ENCODE measurements at places on chromosomes 2 and 18. TPM values are rescaled to one million over a fixed set of nuclear protein-coding genes. Genes with fewer than 3 reads are reported as not detected.

The HRH4 gene
- total RNA-seq, result not detected

The GCG gene
- total RNA-seq, result not detected

The M1AP gene
- total RNA-seq, result not detected

The RAD51AP2 gene
- total RNA-seq, result not detected

The PARD6G gene
- 6.1 TPM for total RNA-seq

The GNLY gene
- total RNA-seq, result not detected

The WNT10A gene
- not detected for total RNA-seq

The STPG4 gene
- total RNA-seq, result not detected

The ADRA2B gene
- total RNA-seq, result not detected

DNA sequence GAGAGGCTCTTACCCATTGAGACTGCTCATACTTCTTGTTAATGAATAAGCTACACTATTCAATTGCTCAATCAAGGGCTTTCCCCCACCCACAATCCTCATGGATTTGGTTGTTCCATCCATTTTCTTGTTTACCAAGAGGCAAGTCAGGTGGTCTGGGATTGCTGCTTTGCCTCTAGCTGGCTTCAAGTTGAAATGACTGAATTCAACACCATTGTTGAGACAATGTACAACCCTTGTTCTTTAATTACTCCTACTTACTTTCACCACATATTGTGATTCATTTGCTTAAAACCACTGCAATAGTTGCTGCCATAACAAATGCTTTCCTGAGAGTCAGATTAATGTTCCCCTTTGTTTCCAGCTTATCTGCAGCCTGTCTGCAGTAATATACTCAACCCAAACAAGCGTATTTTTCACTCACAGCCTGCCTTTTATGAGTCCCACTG, 532.2 kb downstream of the RIT2 start:
- no peak for DNase-seq

- peak; percentile 80 for DNase-seq
Measured at GRCh38 chr2:241161646-241162281, 11.5 kb downstream of the PPP1R7 start.

GRCh38 chr2:205169012-205169411, 513.3 kb upstream of the NRP2 start:
- DNase-seq, result no peak

DNA sequence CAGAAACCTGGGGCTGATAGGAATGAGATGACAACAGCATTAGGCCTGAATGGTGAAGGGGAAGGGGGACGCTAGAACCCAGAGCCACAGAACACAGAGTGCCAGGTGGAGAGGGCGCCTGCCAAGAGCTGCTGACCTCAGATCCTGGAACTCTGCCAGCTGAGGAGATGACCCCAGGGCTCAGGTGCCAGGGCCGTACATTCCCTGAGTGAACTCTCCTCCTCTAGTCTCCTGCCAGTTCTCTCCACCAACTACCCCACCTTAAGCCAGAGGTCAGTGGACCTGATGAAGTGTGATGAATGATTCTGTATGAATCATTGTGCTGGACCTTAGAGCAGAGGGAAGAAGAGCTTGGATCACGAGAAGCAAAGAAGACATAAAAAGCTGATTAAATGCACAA, 1582.2 kb upstream of the ACVR2A start:
- DNase-seq, result no peak

GRCh38 chr2:40535972-40536371, 84.1 kb upstream of the SLC8A1 start:
- no peak for DNase-seq

DNA sequence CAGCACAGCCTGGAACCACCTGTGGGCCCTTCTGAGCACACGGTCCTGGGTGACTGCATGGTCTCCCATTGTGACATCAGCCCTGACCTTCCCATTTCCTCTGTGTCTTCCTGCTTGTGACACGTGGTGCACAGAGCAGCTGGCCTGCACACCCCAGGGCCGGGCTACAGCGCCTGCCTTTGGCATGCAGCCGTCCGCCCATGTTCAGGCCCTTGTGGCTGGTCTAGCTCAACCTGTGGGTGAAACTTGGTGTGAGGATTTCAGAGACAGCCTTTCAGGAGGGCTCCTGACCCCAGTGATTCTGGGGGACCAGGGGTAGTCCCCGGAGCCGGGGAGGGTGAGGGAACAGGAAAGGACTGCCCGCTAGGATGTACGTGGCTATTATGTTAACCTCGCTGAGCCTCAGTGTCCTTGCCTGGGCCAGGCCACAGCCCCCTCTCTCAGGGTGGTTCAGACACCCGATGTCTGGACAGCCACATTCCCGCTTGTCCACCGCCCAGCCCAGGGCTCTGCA, 284.8 kb upstream of the HS6ST1 start:
- DNase-seq, result no peak

GRCh38 chr18:65288908-65289307, 461.9 kb upstream of the CDH7 start:
- no peak for DNase-seq

GRCh38 chr2:148896136-148896535, 21.1 kb downstream of the KIF5C start:
- no peak for DNase-seq

DNA sequence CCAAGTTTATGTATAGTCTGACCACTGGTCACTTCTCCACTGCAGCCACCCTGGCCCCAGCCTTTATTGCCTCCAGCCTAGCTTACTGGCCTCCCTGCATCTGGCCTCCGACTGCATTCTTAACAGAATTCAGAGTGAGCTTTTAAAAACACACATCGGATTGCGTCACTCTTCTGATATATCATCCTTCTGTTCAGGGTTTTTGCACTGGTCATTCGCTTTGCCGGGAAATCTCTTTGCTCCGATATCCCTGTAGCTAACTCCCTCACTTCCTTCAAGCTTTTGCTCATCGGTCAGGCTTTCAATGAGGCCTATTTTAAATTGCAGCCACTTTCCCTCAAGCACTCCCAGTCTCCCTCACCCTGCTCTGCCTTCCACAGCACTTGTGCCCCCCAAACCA, 101.6 kb upstream of the DLX2 start:
- no peak for DNase-seq

DNA sequence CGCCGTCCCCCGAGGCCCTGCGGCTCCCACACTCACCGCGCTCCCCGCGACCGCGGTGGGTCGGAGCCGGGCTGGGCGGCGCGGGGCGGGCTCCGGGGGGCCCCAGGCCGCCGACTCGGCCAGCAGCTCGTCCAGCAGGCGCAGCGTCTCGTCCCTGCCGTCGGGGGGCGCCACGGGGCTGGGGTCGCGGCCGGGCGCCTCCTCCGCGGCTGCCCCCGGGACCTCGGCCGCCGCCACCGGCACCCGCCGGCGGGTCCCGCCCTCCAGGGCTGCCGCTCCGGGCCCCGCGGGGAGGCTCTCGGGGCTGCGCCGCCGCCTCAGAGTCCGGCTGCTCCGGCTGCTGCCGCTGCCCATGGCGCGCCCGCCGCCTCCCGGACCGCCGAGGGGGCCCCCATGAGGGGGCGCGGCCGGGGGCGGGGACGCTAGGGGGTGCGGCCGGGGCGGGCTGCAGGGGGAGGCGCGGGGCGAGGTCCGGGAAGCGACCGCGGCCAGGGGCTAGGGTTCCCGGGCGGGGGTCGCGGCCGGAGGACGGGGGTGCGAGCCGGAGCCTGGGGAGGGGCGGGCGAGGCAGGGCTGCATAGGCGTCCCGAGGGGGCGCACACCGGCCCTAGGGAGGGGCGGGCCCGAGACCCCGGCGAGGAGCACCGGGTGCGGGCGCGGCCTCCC, at the start of gene CYS1:
TSS of gene CYS1 (minus strand) at position 542 of the 666 bp plus-strand sequence. CDS start at position 354, 188 bp downstream.
- DNase-seq, result peak; percentile 55

DNA sequence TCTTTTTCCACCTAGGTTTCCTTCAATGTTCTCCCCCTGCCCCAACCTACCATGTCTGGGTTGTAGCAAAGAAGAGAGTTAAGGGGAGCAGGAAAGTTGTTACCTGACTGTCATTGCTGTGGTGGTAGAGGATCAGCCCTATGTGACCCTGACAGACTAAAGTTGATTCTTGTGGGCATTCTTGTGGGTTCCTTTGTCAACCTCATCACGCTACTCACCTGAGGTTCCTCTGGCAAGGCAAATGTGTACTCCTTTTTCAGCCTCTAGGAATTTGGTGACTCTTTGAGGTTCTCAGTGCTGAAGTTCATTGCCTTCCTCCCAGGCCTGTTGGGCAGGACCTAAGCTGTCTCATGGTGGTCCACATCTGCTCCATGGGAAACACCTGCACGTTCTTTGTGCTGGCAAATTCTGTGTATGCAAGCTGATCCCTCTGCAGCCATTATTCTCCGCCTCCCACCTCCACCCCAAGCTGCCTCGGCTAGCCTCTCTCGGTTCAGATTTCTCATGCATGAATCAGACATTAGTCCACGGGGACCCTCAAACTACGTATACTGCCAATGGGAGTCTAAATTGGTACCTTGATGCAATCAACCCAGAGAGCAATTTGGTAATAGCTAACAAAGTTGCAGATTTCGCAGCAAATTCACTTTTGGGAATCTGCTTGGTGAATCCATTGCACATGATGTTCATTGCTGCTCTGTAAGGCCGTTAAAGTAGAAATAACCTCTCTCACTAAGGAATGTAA, 1.5 kb upstream of the GMCL1 start:
- no peak for DNase-seq

DNA sequence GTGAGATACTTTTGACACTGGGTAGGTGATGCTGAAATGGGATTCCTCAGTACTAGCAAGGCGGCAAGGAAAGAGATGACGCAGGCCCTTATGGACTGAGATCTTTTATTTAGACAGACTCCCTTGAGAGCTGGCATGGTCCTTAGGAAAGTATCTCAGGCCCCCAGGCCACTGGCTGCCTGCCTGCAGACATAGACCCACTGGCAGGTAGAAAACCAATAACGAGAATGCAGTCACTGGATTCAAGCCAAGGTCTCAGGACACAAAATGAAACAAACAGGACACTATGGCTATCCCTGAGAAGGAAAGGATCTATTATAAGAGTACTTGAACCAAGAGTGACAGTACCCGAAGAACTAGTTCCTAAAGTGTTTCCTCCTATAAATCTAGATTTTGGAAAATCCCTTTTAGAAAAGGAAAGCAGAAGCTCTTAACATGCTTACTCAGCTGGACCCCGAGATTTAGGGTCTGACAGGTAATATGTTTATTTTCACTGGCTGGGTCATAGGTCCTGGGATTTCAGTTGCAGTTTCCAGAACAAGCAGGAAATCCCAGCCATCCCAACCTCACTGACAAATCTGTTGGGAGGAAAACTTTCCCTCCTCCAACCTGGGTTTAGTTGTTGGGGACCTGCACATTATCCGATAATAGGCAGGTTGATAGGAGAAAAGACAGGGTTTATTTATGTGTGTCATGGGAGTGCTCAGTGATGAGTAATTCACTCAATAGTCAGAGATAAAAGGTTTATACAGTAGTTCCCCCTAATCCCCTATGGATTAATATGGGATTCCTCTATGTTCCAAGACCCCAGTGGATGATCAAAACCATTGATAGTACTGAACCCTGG, 44.5 kb downstream of the COMMD1 start:
- DNase-seq, result no peak

DNA sequence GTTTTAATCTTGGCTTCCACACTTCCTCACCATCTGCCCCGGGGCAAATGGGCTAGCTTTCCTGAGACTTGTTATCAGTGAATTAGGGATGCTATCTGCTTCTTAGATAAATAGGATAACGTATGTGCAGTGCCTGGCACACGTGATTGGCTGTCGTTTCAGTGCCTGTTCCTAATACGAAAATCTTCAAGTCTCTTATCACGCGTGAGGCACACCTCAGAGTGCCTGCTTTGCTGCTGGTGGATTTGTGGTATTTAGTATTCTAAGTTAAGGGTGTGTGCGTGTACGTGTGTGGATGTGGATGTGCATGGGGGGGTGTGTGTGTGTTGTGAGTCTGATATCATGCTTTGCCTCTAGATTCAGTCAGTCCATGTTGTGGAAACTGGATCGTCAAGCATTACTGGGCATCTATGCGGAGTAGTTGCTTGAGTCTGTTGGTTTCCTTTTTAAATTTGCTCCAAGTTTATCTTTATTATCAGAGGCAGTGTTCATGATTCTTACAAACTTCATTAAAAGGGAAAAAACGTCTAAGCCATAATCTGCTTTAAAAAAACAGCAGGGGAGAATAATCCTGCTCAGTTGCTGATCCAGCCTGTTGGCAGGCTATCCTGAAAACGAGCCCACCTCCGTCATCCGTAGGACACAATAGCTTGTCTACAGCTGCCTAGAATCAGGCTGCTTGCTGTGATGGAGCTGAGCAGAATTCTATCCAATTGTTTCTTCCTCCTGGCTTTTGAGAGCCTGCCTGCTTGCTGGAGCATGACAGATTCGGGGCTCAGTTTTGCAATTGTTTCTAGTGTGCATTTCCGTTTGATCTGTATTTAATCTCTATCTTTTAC, 6.6 kb downstream of the SH3RF3 start:
- no peak for DNase-seq

DNA sequence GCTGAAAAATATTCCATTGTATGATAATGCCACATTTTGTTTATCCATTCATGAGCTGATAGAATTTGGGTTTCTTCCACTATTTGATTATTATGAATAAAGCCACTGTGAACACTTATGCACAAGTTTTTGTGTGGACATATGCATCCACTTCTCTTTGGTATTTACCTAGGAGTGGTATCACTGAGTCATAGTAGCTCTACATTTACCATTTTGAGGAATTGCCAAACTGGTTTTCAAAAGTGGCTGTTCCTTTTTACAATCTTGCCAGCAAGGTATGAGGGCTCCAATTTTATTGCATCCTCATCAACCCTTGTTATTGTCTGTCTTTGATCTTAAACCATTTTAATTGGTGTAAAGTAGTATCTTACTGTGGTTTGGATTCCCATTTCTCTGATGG, 13.3 kb upstream of the EHBP1 start:
- DNase-seq, result no peak

DNA sequence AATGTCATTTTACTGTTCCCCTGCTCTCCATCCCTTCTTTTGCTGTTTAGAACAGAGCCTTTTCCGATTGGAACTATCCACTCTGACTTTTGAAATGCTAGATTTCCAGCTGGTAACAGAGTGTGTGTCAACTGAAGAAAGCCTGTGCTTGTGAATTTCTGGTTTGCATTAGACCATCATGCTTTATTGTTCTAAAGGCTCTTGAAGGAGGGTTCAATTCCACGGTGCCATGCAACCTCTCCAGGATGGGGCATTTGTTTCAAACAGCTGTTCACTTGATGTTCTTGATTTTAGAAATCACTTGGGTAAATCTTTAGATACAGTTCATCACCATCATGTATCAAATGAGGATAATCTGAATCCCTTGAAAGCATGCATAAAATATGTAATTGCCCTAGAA, 156.7 kb downstream of the QPCT start:
- DNase-seq, result no peak

DNA sequence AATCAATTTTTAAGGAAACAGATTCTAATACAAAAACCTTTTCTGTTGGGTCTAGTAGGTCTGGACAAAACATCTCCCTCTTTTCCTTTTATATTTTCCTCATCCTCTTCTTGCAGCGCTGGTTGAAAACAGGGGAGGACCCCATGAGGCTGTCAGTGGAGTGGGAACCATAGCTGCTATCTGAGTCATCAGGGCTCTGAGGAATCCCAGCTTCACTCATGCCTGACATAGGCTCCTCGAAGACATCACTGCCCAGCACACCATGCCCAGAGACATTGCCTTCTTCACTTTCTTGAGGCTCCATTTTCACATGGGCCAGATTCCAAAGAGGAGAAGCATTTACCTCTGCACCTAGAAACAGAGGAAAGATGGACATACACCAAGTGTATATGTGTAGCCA, 10.0 kb downstream of the SUPT7L start:
- no peak for DNase-seq

- peak; percentile 76 for DNase-seq
Measured at GRCh38 chr2:69789175-69789721, 40.2 kb upstream of the GMCL1 start.
